ENCODE measurements at places on chromosomes 7 and 10. TPM values are rescaled to one million over a fixed set of nuclear protein-coding genes. Genes with fewer than 3 reads are reported as not detected.

The NANOS1 gene
- polyA plus RNA-seq: 4.7 TPM

The GDF2 gene
- polyA plus RNA-seq: not detected

The NKX2-3 gene
- polyA plus RNA-seq: not detected

The TLL2 gene
- polyA plus RNA-seq: 0.97 TPM

The EPHB4 gene
- 96.3 TPM for polyA plus RNA-seq

The TMEM196 gene
- 0.03 TPM for polyA plus RNA-seq

The CFAP69 gene
- polyA plus RNA-seq: 16.7 TPM

The AGR2 gene
- 87.7 TPM for polyA plus RNA-seq

The ANKRD22 gene
- 0.91 TPM for polyA plus RNA-seq

The RARRES2 gene
- 77.7 TPM for polyA plus RNA-seq

The HMX2 gene
- 1.3 TPM for polyA plus RNA-seq

The C10orf62 gene
- 0.90 TPM for polyA plus RNA-seq

The PLAC9 gene
- polyA plus RNA-seq: 12.6 TPM

The FOXI2 gene
- polyA plus RNA-seq: 1.3 TPM

The MOGAT3 gene
- polyA plus RNA-seq: 0.53 TPM

The MLXIPL gene
- polyA plus RNA-seq: 4.3 TPM

The TAS2R41 gene
- not detected for polyA plus RNA-seq

The C10orf71 gene
- polyA plus RNA-seq: 0.17 TPM

The NACAD gene
- polyA plus RNA-seq: 9.4 TPM

The TAS2R4 gene
- 1.6 TPM for polyA plus RNA-seq

The SPDYE18 gene
- polyA plus RNA-seq: 0.75 TPM

The LRRN3 gene
- polyA plus RNA-seq: 4.6 TPM

The LIPN gene
- not detected for polyA plus RNA-seq

The PIP gene
- polyA plus RNA-seq: not detected

The CPN1 gene
- 2.3 TPM for polyA plus RNA-seq

The COG5 gene
- polyA plus RNA-seq: 27.3 TPM

The CHRM2 gene
- polyA plus RNA-seq: 3.8 TPM

The HKDC1 gene
- 18.6 TPM for polyA plus RNA-seq

The ESYT2 gene
- polyA plus RNA-seq: 46.7 TPM

The CCL26 gene
- not detected for polyA plus RNA-seq

The HTRA1 gene
- 183 TPM for polyA plus RNA-seq

The OR2A1 gene
- not detected for polyA plus RNA-seq

The MEPCE gene
- 54.8 TPM for polyA plus RNA-seq

The ADO gene
- 36.3 TPM for polyA plus RNA-seq

The CRYGN gene
- polyA plus RNA-seq: 1.8 TPM

The TMEM176A gene
- 130 TPM for polyA plus RNA-seq

The SPDYE2 gene
- polyA plus RNA-seq: 2.1 TPM

The AGMO gene
- 0.86 TPM for polyA plus RNA-seq

The SHH gene
- polyA plus RNA-seq: 3.2 TPM

The METTL27 gene
- polyA plus RNA-seq: 10.8 TPM

The DYNC1I1 gene
- polyA plus RNA-seq: 0.58 TPM

The FANK1 gene
- 7.1 TPM for polyA plus RNA-seq

The CAMK2B gene
- 2.1 TPM for polyA plus RNA-seq

The OPALIN gene
- not detected for polyA plus RNA-seq

The CYP3A7 gene
- 1.2 TPM for polyA plus RNA-seq

The ZNF518A gene
- polyA plus RNA-seq: 37.7 TPM

The STK31 gene
- 0.36 TPM for polyA plus RNA-seq

The PLXDC2 gene
- polyA plus RNA-seq: 33.9 TPM

The CDK6 gene
- polyA plus RNA-seq: 53.3 TPM

The PON1 gene
- 0.55 TPM for polyA plus RNA-seq

The SLC26A3 gene
- 0.11 TPM for polyA plus RNA-seq

The ABCB1 gene
- 19.4 TPM for polyA plus RNA-seq

All from right renal pelvis (tissue), 4 donors.